Body of pancreas (tissue), 4 donors: ENCODE measurements at places on chromosomes 1 and 21. TPM values are rescaled to one million over a fixed set of nuclear protein-coding genes. Genes with fewer than 3 reads are reported as not detected.

ASPM gene
- under 0.01 TPM for total RNA-seq

TNFRSF18 gene
- not detected for total RNA-seq

- H3K27me3 ChIP-seq: no peaks in the 10 kb centered on the region
- no peaks in the 10 kb centered on the region for H3K36me3 ChIP-seq
- peaks cover 92% of the 10 kb centered on the region for H3K4me1 ChIP-seq
- no peak overlapping the region for H3K4me3 ChIP-seq
- peak; percentile 83 for DNase-seq
- peak overlapping the region; percentile 90 for H3K27ac ChIP-seq
These were observed 78.7 kb downstream of the PBX1 start for GRCh38 chr1:164637461-164638375.

- DNase-seq: no peak
- no peak overlapping the region for H3K4me3 ChIP-seq
- no peak overlapping the region for H3K27ac ChIP-seq
- H3K27me3 ChIP-seq: no peaks in the 10 kb centered on the region
These were observed 65.2 kb upstream of the ARHGEF16 start for GRCh38 chr1:3389093-3389833.

DNA sequence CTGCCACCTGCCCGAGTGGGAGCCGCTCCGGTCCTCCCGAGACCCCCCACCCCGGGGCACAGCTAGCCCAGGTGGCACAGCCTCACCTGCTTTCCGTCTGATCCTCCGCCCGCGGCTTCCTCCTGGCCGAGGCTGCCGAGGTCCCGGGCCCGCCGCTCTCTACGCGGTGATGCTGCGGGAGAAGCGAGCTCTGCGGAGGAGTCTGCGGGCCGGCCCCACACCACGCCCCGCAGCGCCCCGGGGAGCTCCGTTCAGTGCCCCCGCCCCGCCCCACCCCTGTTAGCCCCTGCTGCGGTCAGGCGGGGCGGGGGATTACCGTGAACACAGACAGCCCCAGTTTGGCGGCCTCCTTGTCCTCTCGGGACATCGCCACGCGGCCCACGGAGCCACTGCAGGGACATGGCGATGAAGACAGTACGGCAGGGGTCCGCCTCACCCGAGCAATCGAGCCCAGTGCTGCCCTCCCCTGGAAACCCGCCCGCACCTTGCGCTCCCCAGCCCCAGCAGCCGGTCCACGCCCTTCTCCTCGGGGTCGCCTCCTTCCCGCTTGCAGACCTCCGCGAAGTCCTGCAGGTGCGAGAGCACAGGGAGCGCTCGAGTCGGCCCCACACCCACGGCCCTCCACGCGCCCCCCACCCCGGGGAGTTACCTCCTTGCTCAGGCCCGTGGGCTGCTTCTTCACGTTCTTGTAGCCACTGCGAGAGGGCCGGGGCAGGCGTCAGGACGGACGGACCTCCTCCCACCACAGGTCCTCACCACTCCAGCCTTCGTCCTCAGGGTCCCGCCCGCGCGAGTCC, 933 bp downstream of the C1orf35 start:
- peaks cover 42% of the 10 kb centered on the region for H3K4me1 ChIP-seq
- peaks cover 6% of the 10 kb centered on the region for H3K36me3 ChIP-seq
- peak overlapping the region; percentile 73 for H3K4me3 ChIP-seq
- H3K27ac ChIP-seq: peak overlapping the region; percentile 95
- no peaks in the 10 kb centered on the region for H3K27me3 ChIP-seq

- H3K27me3 ChIP-seq: no peaks in the 10 kb centered on the region
- no peaks in the 10 kb centered on the region for H3K36me3 ChIP-seq
- peak; percentile 20 for DNase-seq
- peaks cover 7% of the 10 kb centered on the region for H3K4me1 ChIP-seq
These were observed 162.6 kb downstream of the TSEN15 start for GRCh38 chr1:184214128-184214527.

DNA sequence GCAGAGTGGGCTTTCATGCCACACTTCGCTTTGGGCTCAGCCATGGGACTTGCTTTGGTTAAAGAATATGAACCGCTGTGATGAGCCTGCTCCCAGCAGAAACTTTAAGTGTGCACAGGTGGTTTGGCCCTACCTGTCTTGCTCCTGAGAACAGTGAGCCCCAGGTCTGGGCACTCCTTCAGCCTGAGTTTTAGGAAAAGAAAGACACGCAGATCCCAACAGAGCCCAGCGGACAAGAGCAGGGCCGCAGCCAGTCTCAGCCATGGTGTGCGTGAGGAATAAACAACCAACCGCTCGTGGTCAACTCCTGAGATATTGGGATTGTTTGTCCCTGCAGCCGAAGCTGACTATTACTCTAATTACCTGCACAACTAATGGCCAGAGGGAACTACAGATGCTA, 217.1 kb upstream of the C1orf174 start:
- no peaks in the 10 kb centered on the region for H3K27me3 ChIP-seq
- no peaks in the 10 kb centered on the region for H3K4me1 ChIP-seq
- no peak overlapping the region for H3K27ac ChIP-seq
- DNase-seq: no peak
- H3K4me3 ChIP-seq: no peak overlapping the region
- no peaks in the 10 kb centered on the region for H3K36me3 ChIP-seq

DNA sequence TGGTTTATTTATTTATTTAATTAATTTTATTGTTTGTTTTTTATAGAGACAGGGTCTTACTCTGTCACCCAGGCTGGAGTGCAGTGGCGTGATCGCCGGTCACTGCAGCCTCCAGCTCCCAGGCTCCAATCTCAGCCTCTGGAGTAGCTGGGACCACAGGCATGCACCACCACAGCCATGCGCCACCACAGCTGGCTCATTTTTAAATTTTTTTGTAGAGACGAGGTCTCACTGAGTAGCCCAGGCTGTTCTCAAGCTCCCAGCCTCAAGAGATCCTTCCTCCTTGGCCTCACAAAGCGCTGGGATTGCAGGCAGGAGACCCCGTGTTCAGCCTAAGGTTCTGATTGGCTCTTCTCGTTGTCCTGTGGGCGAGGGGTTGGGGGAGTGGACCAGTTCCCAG, 22.1 kb downstream of the UMODL1 start:
- DNase-seq: no peak
- H3K36me3 ChIP-seq: no peaks in the 10 kb centered on the region
- no peaks in the 10 kb centered on the region for H3K4me1 ChIP-seq
- H3K27me3 ChIP-seq: no peaks in the 10 kb centered on the region

DNA sequence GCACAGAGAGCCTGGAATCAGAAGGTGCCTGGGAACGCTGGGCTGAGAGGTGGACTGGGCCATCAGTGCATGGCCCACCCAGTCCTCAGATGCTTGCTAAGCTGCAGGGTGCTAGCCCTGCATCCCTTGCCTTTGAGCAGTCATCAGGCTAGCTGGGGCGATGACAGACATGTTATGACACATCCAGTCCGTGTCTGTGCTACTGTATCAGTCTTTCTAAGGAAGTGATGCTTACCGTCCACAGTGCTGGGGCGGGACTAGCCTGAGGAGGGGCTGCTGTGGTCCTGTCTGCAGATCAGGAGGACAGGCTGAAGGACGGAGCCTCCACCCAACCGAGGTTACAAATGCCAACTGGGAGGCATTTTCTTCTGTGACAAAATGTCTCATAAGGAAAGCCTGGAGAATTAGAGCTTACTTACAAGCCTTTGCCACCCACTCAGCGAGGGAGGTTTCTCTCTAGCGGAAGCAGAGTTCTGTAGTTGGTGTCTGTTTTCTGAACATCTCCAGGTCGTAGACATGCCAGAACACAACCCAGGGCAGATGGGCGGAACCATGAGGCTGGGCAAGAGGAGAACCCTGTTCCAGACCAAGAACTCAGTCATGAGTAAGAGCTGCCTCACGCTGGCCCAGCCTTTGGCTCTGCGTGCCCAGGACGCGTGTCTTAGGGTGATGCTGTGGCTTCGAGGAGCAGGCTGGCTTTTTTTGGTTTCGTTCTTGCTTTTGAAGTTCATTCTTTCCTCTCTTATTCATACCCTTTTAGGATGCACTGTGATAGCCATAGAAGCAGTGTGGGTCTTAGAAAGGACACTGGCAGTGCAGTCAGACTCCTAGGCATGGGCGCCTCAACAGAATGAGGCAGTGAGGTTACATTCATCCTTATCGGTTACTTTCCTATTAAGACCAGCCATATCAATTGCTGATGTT, 14.3 kb downstream of the SLFNL1 start:
- no peak for DNase-seq
- peaks cover 20% of the 10 kb centered on the region for H3K36me3 ChIP-seq
- no peak overlapping the region for H3K27ac ChIP-seq
- H3K27me3 ChIP-seq: no peaks in the 10 kb centered on the region
- H3K4me3 ChIP-seq: no peak overlapping the region
